ENCODE measurements at places on chromosomes 3 and 15.

DNA sequence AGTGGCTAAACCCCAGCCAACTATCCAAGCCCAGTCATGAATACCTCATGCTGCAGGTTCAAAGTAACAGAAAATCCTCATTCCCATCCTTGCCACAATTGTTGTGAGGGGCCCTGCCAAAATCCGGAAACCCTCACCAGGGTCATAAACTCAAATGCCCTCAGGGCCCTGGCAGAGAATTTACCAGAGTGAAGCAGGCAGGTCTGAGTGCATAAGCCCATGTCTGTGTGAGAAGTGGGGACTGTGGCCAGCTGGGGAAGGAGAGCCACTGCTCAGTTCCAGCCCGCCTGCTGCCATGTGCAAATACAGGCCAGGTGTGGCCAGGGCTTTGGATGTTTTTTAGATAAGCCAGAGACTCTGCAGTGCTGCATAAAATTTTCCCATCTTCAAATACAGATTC, 7.0 kb downstream of the CEP152 start:
- no peak for DNase-seq

GRCh38 chr3:142433110-142433509, 14.7 kb downstream of the XRN1 start:
- DNase-seq, result no peak

DNA sequence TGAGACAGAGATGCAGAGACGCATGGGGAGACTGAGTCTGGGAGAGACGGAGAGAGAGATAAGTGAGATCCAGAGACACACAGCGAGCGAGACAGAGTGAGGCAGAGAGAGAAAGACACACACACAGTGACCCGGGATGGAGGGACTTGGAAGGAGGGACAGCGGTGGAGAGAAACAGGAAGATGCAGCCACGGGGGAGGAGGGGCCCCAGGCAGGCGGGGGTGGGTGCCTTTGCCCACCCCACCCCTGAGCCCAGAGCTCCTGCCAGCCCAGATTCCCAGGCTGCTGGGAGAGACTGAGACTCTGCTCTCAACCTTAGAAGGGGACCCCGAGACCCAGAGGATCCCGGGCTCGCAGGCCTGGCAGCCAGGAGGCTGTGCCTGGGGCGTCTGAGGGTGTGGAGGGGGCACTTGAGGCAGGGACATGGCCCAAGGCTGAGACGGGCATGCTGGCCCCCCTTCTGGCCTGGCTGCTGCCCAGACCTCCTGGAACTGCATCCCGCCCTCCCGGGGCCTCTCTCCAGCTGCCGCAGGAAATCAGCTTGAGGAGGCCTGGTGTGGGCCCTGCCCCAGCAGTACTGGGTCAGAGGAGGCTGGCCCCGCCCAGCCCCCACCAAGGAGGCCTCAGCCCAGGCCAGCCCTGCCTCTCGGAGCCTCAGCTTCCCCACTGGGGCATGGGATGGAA, 18.1 kb downstream of the H1-8 start:
- DNase-seq, result no peak

DNA sequence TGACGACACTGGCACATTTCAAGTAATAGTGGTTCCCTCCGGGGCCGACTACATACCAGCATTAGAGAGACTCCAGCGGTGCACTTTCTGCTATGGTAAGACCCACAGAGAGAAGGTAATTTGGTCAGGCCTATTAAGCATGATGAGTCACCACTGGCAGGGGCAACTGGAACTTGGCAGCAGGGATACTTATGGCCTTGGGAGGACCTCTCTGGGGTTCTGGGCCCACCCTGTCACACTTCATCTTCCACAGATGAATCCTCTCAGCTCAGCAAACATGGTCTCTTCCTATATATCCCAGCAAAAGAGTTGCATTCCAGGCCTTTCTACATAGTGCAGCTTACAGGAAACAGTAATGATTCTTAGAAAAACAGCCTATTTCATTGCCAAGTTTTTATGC, 88.0 kb downstream of the PIK3R4 start:
- DNase-seq, result peak; percentile 17

GRCh38 chr3:104596551-104596950, 770.2 kb upstream of the ALCAM start:
- peak; percentile 79 for DNase-seq

DNA sequence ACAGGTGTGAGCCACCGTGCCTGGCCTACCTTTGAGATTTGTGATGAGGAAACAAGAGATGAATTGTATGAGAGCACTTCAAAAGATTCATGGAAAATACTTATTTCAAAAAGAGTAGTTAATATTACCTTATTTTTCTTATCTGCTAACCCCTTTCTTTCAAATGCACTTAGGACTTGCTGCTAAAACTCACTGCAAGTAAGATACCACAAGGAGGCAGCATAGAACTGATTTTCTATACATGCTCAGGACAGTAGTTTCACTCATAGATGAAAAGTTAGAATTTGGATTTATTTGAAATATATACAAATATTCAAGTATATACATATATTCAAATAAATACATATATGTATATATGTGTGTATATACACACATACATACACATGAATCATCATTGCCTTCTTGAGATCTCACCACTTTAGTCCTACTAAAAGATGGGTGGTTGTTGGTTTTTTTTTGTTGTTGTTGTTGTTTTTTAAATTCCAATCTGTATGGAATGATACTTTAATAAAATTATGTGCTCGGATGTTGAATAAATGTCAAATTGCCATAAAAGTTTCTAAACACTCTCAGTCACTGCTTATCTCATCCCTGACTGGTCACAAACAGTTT, 2.4 kb downstream of the CCNDBP1 start:
- DNase-seq, result peak; percentile 84

DNA sequence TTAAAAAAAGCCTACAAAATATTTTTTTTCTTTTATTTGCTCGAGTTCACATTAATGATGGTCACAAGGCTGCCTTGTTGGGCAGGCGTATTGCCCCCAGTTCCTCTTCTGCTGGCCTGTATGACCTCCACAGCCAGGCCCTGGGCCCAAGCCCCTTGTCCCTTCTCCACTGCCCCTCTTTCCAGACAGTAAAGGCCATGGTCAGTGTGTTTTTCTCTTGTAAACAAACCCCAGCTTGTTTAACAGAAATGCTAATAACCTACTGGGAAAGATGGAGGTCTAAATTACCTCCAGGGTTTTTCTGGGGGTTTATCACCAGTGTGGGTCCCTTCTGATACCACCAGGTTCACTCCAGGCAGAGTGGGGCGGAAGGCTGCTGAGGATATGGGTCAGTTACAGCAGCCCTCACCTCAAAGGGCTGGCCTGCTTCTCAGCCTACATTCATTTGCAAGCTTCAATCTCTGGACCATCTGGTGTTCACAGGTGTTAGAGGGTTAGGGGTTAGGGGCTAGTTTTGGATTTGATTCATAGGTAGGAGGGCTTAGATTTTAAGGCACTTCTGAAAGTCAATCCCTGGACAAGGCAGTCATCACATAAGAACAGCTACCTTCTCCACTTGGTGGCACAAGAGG, 2.0 kb upstream of the MANF start:
- DNase-seq, result no peak

GRCh38 chr15:58398071-58398470, 33.7 kb upstream of the LIPC start:
- DNase-seq, result no peak

GRCh38 chr3:141737093-141737492, 1.0 kb upstream of the RNF7 start:
- no peak for DNase-seq

Measured in Karpas-422 (cell line).